Naive thymus-derived CD8-positive, alpha-beta T cell (primary cell): ENCODE measurements at places on chromosomes 2 and 18.

- DNase-seq, result no peak
These were observed 73.2 kb downstream of the TGFA start for GRCh38 chr2:70480468-70480867.

DNA sequence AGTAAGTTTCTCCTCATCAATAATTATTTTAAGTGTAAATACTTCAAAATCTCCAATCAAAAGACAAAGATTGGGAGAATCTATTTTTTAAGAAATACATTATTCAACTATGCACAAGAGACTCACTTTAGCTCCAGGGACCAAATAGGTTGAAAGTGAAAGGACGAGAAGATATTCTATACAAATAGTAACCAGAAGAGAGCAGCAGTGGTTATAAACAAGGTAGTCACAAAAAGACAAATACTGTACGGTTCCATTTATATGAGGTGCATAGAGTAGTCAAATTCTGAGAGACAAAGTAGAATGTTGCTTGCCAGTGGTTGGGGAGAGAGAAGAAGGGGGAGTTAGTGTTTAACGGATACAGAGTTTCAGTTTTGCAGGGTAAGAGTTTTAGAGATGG is 69.8 kb downstream of the POU3F3 start:
- DNase-seq, result no peak

DNA sequence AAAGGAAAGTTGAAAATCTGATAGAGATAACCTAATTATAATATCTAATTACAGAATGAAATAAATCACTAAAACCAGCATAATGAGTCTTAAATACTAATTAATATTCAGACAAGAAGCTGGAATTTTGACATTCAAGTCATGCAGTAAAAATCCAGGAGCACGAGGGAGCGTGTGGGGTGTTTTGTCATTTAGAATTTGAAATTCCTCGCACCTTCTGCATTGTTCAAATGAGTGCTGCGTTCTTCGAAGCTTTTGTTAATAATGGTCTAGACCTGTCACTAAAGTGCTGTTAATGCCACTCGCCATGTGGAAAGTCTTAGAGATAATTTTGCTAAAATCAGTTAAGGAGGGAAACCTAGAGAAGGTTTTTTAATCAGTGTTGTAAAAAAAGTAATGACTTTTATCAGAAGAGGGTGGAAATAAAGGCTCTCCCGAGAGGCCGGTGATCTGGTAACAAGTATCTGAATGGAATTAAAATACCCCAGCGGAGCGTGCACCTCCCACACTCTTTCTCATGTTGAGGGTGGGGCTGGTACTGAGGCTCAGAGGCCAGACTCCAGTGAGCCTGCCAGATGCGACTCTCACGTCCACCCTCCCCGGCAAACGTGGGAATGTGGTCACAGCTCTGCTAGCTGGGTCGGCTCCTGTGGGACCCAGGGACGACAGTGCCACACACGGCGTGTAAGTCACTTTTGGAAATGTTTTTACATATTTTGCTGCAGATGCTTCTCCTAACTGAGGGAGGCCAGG is 69.4 kb upstream of the MYT1L start:
- no peak for DNase-seq

DNA sequence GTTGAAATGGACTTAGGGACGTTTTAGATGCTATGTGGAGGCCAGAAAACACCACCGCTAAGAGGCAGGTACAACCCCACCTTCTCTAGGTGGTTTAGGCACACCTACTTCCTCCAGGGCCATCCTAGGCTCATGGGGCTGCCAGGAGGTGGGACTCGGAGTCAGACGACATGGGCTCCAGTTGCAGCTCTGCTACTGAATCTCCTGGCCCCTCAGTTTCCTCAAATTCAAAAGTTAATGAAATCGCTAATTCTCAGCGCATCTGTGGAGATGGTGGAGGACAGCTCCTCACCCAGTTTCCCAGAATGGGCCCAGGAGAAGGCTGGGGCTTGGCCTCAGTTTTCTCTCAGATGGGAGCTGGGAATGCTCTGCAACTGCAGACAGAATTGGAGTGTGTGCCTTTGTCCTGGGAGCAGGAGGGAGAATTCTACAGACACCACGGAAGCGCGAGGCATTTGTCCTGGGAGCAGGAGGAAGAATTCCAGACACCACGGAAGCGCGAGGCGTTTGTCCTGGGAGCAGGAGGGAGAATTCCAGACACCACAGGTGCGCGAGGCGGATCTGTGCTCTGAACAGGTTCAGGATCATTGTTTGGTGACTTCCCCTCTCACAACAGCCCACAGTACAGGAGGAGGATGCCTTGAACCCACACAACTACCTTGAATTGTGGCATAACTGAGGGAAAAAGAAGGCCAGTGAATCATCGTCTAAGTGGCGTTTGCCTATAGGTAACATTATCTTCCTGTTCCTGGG is 103.7 kb upstream of the PXDN start:
- DNase-seq, result no peak

DNA sequence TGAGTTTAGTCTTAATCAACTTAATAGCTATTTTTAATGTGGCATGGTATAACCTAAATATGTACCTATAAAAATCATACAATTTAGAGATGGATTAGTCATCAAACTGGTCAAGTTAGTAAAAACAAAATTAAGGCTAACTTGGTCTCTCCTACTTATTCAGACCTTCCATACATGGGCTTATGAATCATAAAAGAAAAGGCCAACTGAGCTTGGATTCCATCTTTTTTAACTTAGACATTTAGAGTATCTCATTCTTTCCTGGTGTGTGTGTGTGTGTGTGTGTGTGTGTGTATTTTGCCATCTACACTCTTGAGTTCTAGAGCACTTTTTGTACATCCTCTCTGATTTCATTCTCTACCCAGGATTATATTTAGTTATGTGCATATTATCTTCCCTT is 637.5 kb downstream of the PLCL1 start:
- no peak for DNase-seq

DNA sequence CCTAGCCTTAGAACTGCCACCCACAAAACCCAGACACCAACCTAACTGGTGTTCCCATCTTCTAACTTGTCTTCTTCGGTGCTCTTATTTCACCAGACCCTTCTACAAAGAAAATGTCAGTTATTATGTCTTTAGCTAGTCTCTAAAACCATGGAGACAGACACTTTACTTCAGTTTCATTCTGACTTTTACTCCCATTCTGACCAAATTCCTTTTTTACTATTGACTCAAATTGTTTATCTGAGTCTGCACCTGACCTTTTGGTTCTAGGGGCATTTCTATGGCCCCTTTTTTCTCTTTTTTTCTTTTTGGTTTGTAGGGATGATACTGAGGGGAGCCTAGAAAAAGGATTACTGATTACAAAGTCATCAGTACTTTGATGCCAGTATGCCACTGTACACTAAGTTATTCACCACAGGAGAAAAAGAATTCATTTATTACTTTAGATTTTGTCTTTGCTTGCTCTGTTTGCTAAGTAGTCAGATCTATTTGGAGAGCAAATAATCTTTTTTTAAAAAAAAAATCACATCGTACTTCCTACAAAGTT is 6.8 kb upstream of the SLC1A4 start:
- DNase-seq, result no peak

- DNase-seq, result no peak
These were observed 46.0 kb downstream of the CYP27C1 start for GRCh38 chr2:127174136-127174535.

DNA sequence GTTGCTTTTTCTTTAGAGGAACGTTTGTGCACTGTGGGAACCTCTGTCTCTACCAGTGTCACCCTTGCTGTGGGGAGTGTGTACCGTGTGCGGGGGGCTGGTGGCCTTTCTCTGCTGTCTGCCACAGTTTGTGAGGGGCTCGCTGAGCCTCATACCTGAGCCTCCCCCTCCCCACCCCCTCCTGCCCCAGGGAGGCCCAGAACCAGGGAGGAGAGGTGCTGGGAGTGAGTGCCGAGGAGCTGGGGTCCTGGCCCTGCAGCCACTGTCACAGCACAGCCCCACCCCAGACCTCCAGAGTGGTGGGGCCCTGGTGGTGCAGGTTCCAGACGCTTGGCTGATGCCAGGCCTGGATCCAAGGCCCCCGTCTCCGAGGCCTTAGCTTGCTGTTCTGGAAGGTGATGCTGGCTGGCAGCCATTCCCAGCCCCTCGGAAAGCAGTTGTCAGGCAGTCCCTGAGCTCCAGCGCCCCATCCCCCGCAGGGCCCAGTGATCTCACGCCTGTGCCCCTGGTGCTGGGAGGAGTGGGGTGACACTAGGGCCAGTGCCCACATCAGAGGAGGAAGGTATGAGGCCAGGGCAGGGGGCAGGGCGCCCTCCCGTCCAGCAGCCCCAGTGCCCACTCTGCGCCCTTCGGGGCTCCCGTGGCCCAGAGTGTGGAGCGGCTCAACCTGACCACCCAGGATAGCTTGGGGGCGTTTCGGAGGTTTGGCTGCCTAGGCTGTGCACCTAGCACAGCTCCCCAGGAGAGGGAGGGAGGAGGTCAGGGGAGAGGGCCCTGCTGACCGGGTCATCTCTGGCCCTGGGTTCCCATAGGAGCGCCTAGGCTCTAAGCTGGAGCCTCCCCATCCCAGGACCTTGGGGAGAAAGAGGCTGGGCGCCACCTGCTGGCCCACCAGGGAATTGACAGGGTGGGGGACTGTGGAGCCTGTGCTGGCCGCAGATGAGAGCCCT is 53.0 kb upstream of the ALPP start:
- peak; percentile 49 for DNase-seq

DNA sequence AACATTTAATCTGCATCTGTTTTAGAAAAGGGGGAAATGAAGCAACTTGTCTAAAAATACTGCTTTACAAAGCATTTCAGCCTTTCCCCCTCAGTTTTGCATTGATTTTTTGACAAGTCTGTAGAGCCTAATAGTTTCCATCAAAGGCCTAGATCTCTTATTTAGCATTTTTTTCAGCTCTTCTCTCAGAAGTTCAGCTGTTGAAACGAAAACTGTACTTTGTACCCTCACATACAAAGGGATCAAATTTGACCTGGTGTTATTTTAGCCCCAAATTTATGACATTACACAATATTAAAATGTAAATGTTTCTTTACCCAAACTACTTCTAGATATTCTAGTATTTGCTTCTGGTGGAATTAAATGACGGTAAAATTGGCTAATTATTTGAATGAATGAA is 13.0 kb downstream of the YPEL5 start:
- no peak for DNase-seq

GRCh38 chr2:105597011-105597805 is 147.5 kb upstream of the NCK2 start:
- DNase-seq, result no peak

- DNase-seq, result no peak
These were observed 7.3 kb upstream of the COL3A1 start for GRCh38 chr2:188966728-188967440.

- no peak for DNase-seq
These were observed 295.2 kb downstream of the SS18 start for GRCh38 chr18:25795213-25795612.

- DNase-seq, result no peak
These were observed 132.0 kb downstream of the SNTG2 start for GRCh38 chr2:1082456-1083205.

DNA sequence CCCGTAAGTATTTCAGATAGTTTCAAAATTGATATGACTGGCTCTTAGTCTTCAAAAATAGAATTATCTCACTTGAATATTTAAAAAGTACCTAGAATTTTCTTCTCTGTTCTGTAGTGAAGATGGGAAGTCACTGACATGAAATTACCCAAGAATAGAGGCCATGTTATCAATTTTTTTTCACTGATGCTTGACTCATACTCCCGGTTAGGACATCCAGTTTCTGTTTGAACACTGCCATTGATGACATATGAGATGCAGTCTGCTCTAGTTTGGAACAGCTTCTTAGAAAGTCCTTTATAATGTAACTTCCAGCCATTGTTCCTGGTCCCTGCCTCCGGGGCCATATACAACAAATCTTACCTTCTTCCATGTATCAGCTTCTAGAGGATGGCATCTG is 26.0 kb downstream of the MAP3K20 start:
- DNase-seq, result no peak

- DNase-seq, result no peak
These were observed 15.8 kb downstream of the CWC22 start for GRCh38 chr2:179991344-179991743.

DNA sequence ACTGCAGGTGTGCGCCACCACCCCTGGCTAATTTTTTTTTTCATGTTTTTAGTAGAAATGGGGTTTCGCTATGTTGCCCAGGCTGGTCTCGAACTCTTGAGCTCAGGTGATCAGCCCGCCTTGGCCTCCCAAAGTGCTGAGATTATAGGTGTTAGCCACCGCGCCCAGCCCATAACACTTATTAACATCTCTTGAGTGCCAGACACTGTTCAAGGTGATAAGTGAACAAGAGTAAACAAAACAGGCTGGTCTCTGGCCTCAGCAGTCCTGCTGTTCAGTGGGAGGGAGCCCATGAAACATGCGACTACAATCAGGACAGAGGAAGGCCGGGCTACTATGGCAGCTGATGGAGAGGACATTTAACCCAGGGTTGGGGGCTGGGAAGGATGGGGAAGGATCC is 42.3 kb downstream of the KCTD1 start:
- no peak for DNase-seq

DNA sequence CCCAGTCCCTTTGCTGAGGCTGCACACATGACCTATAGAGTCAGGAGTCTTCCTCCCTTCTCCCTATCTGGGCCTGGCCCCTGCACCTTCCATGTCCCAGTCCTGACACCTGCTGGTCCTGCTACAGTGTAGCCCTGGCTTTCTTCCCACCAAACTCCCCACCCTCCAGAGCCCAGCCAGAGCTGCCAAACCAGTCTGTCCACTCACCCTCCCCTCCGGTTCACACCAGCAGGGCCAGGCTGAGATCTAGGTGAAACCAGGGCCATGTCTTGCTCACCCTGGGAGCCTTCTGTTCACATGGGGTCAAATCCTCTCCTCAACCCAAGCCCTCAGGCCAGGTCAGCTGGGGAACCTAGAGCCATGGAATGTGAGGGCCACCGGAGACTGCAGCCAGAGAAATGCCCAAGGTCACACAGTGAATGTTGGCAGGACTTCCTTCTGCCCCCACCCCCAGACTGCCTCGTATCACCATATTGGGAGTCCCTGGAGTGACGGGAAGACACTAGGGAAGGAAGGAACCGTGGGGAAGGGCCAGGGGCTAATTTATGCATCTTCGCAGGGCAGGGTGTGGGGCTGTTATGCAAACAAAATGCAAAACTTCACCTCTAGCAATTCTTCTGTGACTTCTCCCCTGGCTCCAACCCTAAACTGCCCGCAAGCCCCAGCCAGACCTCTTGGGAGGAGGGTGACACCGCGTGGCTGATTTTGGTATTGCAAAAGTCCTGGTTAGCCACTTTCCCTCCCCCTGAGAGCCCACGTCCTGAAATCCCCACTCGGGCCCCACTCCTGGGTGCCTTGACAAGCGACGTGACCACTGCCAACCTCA is 14.6 kb downstream of the TNS1 start:
- peak; percentile 50 for DNase-seq

- DNase-seq, result no peak
These were observed 130.8 kb downstream of the NCKAP5 start for GRCh38 chr2:133437492-133437891.

- DNase-seq, result peak; percentile 87
These were observed 209.4 kb upstream of the CXCR4 start for GRCh38 chr2:136327162-136327852.

DNA sequence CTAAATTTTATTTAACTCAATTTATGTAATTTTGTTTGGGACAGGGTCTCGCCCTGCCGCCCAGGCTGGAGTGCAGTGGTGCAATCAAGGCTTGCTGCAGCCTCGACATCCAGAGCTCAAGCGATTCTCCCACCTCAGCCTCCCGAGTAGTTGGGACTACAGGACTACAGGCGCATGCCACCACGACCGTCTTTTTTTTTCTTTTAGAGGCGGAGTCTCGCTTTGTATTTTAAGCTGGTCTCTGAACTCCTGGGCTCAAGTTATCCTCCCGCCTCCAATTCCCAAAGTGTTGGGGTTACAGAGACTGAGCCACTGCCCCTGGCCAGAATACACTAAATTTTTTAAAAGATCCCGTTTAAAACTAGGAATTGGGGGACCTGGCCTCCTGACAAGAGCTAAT is 18.5 kb downstream of the WNT10A start:
- DNase-seq, result no peak
